ENCODE measurements at places on chromosomes 6 and 20. TPM values are rescaled to one million over a fixed set of nuclear protein-coding genes. Genes with fewer than 3 reads are reported as not detected.

The GSTA1 gene
- not detected for total RNA-seq

The FAM50B gene
- 16.8 TPM for total RNA-seq

The MGME1 gene
- 7.7 TPM for total RNA-seq

The CRIP3 gene
- total RNA-seq, result not detected

The POM121L2 gene
- total RNA-seq, result not detected

The HSD17B8 gene
- 23.1 TPM for total RNA-seq

The PHF20 gene
- total RNA-seq, result 76.8 TPM

The VSX1 gene
- not detected for total RNA-seq

The POU5F1 gene
- total RNA-seq, result not detected

The UBE2C gene
- total RNA-seq, result not detected

The CLVS2 gene
- 0.22 TPM for total RNA-seq

DNA sequence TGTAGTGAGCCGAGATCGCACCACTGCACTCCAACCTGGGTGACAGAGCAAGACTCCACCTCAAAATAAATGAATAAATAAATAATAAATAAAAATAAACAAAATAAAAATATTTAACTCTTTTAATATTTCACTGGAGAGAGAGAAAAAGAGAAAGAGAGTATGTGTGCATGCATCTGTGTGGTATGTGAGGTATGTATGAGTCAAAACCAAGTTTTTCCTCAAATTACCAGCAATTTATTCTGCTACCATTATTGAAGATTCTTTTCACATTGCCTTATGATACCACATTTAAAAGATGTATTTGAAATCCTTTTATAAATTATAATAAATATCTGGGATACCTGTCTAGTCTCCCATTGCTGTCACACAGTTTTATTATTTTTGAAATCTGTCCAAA, 122.1 kb downstream of the CD164 start:
- H3K27ac ChIP-seq, result no peak overlapping the region
- H3K27me3 ChIP-seq, result no peaks in the 10 kb centered on the region
- no peak overlapping the region for H3K4me3 ChIP-seq
- no peak for DNase-seq
- H3K4me1 ChIP-seq, result no peaks in the 10 kb centered on the region

DNA sequence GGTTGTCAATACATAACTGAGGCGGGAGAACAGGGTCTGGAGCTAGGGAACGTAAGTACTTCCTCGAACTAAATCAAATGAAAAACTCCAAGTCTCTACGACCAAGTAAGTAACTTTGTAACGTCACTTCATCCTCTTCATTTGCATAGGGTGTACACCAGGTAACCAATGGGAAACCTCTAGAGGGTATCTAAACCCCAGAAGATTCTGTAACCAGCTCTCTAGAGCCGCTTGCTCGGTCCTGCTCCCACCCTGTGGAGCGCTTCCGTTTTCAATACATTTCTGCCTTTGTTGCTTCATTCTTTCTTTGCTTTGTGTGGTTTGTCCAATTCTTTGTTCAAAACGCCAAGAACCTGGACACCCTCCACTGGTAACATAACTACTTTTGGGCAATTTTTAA, 133.5 kb upstream of the TMEM170B start:
- no peaks in the 10 kb centered on the region for H3K27me3 ChIP-seq
- H3K4me3 ChIP-seq, result no peak overlapping the region
- DNase-seq, result no peak
- H3K4me1 ChIP-seq, result no peaks in the 10 kb centered on the region
- no peaks in the 10 kb centered on the region for H3K36me3 ChIP-seq

- H3K27me3 ChIP-seq, result no peaks in the 10 kb centered on the region
- peaks cover 2% of the 10 kb centered on the region for H3K36me3 ChIP-seq
- DNase-seq, result no peak
- H3K27ac ChIP-seq, result peak overlapping the region; percentile 99
Measured at GRCh38 chr20:50195524-50196120, 5.0 kb downstream of the CEBPB start.

DNA sequence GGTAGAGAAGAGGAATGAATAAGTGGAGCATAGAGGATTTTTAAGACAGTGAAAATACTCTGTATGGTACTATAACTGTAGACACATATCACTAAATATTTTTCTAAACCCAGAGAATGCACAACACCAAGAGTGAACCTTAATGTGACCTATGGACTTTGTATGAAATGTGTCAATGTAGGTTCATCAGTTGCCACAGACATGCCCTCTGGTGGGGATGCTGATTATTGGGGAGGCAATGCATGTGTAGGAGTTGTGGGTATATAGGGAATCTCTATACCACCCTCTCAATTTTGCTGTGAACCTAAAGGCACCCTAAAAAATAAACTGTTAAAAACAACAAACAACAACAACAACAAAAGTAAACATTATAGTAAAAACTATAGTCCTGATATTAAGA, 293.7 kb downstream of the RNF144B start:
- H3K36me3 ChIP-seq, result no peaks in the 10 kb centered on the region
- no peaks in the 10 kb centered on the region for H3K4me1 ChIP-seq
- H3K4me3 ChIP-seq, result no peak overlapping the region
- no peak for DNase-seq
- no peak overlapping the region for H3K27ac ChIP-seq

DNA sequence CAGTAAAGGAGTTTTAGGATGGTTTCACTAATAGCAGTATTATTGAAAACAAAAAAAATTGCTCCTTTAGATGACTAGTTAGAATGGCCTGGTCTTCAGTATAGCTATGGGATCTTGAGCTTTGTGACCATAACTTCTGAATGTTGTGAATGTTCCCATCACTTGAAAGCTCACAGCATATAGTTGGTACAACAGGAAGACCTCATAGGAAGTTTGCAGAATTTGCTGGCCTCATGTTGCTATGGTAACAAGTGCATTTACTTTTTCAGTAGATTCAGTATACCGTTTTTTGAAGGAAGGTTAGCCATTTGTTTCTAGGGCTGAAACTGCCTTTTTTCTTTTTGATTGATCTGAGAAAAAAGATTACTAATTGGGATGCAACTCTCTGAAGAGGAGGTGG, 8.3 kb downstream of the PHF3 start:
- no peak overlapping the region for H3K27ac ChIP-seq
- no peaks in the 10 kb centered on the region for H3K36me3 ChIP-seq
- no peak overlapping the region for H3K4me3 ChIP-seq
- DNase-seq, result no peak

GRCh38 chr20:11063444-11063843, 389.6 kb upstream of the JAG1 start:
- no peak for DNase-seq
- no peaks in the 10 kb centered on the region for H3K36me3 ChIP-seq

DNA sequence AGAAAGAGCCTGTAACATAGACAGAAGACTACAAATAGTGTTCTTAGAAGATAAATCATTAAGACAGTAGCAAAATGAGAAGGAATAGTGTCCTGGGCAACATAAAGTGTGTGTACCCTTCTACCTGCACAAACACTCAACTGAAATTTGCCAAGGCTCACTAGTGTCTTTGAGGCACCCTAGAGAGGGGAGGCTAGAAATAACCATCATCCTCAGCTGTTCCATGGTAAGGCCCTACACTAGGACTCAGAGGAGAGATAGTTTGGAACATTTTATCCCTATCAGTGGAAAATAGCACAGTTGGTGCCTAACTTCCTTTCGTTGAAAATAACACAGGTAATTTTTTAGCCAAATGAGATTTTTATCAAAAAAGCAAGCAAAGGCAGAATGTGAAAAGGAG, 230.7 kb downstream of the LAMA2 start:
- no peaks in the 10 kb centered on the region for H3K27me3 ChIP-seq
- no peaks in the 10 kb centered on the region for H3K36me3 ChIP-seq
- H3K27ac ChIP-seq, result peak overlapping the region; percentile 50
- H3K4me3 ChIP-seq, result no peak overlapping the region
- DNase-seq, result no peak

GRCh38 chr6:46781478-46782378, 11.5 kb upstream of the MEP1A start:
- peak; percentile 16 for DNase-seq
- H3K36me3 ChIP-seq, result no peaks in the 10 kb centered on the region
- H3K4me1 ChIP-seq, result no peaks in the 10 kb centered on the region
- H3K4me3 ChIP-seq, result no peak overlapping the region

GRCh38 chr6:159425421-159425820, 256.2 kb downstream of the FNDC1 start:
- DNase-seq, result no peak
- no peaks in the 10 kb centered on the region for H3K36me3 ChIP-seq
- H3K27ac ChIP-seq, result no peak overlapping the region
- no peak overlapping the region for H3K4me3 ChIP-seq
- peaks cover 14% of the 10 kb centered on the region for H3K4me1 ChIP-seq

DNA sequence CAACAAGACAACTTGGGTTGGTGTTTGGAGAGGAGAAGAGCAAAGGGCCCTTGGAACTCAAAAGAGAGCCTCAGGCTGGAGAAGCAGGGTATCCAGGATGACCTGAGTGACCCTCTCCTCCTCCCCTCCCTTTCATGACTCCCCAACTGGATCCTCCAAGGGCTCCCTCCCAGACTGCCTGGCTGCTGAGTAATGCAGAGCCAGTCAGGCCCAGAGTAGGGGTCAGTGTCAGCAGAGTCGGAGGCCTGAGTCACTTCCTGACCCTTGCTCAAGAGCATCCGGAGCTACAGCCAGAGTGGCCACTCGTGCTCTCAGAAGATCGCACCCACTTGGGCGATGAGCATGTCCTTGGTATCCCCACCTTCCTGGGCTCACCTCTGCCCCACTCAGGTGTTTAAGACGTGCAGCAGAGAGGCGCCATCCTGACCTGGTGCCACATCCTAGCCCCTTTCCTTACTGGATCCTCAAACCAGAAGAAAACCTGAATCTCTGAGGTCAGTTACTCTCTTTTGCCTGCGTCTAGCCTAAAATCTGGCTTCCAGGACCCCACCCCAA, 2.8 kb upstream of the MAPK13 start:
- H3K27ac ChIP-seq, result no peak overlapping the region
- H3K4me1 ChIP-seq, result peaks cover 18% of the 10 kb centered on the region
- peaks cover 3% of the 10 kb centered on the region for H3K27me3 ChIP-seq
- no peaks in the 10 kb centered on the region for H3K36me3 ChIP-seq
- no peak overlapping the region for H3K4me3 ChIP-seq

- H3K27me3 ChIP-seq, result no peaks in the 10 kb centered on the region
- H3K4me3 ChIP-seq, result no peak overlapping the region
- no peaks in the 10 kb centered on the region for H3K36me3 ChIP-seq
- no peak for DNase-seq
- H3K27ac ChIP-seq, result no peak overlapping the region
Measured at GRCh38 chr6:150184850-150185731, 42.2 kb downstream of the PPP1R14C start.

GRCh38 chr20:45041464-45042337, 59.2 kb downstream of the KCNS1 start:
- H3K4me3 ChIP-seq, result no peak overlapping the region
- H3K4me1 ChIP-seq, result peaks cover 43% of the 10 kb centered on the region
- H3K27ac ChIP-seq, result no peak overlapping the region
- DNase-seq, result no peak
- no peaks in the 10 kb centered on the region for H3K27me3 ChIP-seq

All from tibial nerve (tissue), 4 donors.